ENCODE measurements at places on chromosomes 5 and 9. TPM values are rescaled to one million over a fixed set of nuclear protein-coding genes. Genes with fewer than 3 reads are reported as not detected.
A peak's percentile ranks its signal among the peaks of the same experiment; 100 is the strongest.

The ZFP2 gene
- total RNA-seq: 2.1 TPM

The FREM1 gene
- 0.58 TPM for total RNA-seq

The CDH10 gene
- total RNA-seq: 0.23 TPM

DNA sequence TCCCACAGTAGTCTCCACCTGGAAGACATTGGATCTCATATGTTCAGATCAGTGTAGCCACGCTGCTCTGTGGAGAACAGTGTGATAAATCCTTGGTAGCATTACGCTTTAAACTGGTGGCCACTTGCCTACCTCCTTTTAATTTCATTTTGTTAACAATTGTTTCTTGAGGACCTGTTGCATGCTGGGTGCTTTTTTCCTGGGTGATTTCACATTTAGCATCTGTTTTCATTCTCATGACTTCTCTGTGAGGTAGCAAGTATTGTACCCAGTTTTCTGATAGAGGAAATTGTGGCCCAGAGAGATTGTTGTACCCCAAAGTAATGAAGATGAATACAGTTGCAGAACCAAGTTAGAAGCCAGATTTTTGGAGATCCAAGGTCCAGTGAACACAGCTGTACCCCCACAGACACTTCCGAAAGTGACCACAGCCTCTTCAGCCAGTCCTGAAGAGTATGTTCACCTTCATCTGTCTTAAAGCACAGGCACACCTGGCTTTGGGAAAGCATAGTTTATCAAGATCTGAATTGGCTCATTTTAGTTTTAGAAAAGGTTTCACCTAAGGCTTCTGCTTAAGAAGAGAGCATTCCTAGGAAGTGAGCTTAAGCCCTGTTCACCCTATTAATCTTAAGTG lies 75.2 kb downstream of the F2RL2 start:
- no peak for DNase-seq

DNA sequence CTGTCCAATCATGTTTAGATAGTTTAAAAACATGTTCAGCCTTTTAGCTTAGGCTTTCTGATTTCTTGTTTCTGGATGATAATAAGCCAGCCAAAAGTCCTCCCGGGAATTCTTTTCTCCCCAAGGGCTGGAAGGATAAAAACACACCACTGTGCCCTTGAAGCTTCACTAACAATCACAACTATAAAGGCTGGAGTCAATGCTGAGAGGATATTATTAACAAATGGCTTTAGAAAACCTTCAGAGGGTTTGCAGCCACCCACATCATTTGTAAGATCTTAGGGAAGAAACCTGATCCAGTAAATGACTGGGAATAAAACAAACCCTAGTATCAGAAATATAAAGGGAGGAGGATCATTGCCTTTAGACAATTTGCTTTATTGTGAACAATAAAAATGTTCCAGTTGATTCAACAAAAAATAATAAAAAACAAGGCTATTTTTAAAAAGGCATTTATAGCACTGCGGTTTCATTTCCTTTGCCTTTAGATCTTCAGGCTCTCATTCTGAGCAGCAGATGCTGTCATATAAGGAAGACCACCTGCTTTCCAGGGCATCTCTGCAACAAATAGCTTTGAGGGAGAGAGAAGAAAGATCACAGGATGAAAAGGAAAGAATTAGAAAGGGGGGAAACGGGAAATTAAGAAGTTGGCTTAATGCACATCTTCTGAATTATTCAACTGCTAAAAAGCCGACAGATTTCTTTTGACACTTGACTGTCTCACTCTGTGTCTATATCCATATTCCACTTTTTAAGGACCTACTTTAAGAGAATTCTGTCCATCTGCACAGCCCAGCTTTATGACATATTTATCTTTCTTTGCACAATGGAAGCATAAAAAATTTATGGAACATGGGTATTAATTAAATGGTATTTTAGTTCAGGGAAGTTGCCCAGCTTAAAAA lies 277.2 kb upstream of the SLC24A2 start:
- DNase-seq: no peak

DNA sequence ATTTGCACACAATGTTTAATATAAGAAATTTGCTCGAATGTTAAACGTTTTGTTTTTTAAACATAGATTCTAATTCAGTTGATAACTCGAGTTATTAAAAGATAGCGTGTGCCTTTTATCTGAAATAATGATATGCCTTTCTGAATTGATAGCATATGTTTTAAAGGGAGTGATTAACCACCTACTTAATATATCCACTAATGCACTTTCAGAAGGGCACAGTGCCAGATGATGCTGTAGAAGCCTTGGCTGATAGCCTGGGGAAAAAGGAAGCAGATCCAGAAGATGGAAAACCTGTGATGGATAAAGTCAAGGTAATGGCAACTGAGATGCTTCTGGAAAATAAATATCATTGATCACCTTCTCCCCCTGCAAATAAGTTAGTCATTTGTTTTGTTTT lies 53.9 kb downstream of the ERAP1 start:
- no peak for DNase-seq

GRCh38 chr5:55604611-55605067 lies 69.9 kb upstream of the PLPP1 start:
- peak; percentile 66 for DNase-seq

- no peak for DNase-seq
These were observed 7.0 kb downstream of the ASS1 start for GRCh38 chr9:130451509-130452388.

DNA sequence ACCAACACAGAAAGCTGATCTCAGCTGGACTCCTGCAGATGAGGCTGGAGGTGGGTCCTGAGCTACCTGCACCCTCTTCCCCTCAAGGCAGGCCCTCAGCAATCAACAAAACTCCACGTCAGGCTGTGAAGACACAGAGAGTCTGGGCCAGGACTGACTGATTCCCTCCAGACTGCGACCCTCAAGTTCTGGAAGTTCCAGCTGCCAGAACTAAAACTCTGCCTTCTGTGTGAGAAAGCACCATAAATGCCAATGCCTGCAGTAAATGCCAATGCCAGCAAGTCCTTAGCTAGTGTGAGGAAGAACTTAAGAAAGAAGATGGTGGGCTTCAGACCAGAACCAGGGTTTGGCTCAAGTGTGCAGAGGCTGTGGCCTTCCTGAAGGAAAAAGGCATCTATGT lies 42.5 kb upstream of the GABBR2 start:
- peak; percentile 60 for DNase-seq

DNA sequence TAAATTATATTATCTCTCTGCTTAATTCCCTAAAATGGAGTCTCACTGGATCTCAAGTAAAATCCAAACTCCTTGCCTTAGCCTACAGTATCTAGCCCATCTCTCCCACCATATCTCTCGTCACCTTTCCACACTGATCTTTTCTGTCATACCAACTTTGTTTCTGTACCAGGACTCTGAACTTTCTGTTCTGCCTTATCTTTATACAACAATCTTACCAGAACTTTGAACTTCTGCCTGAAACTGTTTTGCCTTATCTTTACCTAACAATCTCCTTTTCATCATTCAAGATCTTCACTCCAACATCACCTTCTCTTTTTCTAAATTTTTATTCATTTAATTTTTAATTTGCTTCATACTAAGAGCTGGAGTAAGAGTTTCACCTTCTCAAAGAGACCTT lies 139.0 kb downstream of the CPLANE1 start:
- no peak for DNase-seq

GRCh38 chr9:71781391-71781790 lies 13.1 kb upstream of the CEMIP2 start:
- no peak for DNase-seq
